ENCODE measurements at places on chromosomes 5 and 9.

DNA sequence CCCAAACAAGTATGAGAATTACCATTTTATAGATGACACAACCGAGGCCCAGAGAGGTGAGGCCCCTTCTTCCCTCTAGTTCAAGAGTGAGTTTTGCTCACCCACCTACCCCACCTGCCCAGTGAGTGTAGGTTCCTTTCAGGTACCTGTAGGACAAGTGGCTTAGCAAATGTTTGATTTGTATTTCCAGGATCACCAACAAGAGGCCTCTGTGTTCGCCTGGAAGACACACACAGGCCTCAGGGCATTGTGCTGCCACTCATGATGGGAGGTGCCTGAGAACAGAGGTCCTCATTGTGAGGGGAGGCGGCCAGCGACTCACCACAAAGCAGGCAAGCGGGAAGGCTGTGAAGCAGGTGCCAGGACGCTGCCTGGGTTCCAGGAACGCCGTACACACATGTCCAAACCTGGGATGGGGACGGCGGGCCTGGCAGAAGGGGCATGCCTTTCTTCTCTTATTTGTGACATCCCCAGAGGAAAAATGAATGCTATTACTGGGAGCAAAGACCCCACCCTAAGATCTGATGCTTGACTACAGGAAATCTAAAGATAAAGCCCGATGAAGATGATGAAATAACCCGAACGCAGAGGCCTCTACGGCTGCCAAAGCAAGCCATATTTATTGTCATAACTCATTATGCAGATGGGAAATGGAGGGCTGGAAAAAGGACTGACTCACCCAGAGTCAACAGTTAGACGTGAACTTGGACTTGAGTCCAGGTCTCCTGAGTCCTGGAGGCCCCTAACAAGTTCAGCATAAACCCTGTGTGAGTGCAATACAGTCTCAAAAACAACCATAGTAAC is 60.2 kb upstream of the SLC25A51 start:
- DNase-seq, result peak; percentile 98

- peak; percentile 60 for DNase-seq
These were observed 59.6 kb upstream of the SLC27A6 start for GRCh38 chr5:128905568-128906110.

DNA sequence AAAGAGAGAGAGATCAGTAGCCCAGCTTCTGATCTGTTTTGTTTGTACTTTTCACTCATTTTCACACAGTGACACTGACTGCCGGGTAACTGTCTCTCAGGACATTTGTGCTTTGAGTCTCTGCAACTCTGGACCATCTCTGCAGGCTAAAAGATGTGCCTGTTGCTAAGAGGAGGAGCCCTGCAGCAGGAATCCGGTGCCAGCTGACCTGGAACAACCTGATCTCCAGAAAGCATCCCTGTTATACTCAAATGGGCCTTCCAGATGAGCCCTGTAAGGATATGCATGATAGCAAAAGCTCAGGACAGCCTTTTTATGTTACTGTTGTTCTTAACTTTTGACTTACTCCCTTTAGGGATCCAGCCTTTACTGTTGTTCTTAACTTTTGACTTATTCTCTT is 170.7 kb upstream of the RASEF start:
- DNase-seq, result no peak

- no peak for DNase-seq
These were observed 31.2 kb upstream of the LAMC3 start for GRCh38 chr9:130977811-130978221.

GRCh38 chr5:39015743-39016586 is 58.2 kb downstream of the RICTOR start:
- DNase-seq, result peak; percentile 81

DNA sequence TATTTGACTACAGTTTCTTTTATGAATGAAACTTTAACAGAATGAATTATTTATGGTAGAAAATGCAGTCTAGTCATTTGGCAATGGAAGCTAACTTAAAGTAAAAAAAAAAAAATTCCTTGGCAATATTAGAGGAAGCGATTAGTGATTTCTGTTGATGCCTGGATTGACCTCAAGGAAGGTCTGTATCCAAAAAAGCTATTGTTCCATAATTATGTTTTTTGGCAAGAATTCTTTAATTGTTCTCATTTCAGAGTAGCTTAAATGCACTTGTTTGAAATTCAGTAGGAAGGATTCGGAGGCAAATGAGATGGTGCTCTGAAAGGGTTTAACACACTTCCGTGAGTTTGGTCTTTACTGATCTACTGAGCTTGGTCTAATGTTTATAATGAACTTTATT is 61.8 kb downstream of the ITGA1 start:
- DNase-seq, result no peak

DNA sequence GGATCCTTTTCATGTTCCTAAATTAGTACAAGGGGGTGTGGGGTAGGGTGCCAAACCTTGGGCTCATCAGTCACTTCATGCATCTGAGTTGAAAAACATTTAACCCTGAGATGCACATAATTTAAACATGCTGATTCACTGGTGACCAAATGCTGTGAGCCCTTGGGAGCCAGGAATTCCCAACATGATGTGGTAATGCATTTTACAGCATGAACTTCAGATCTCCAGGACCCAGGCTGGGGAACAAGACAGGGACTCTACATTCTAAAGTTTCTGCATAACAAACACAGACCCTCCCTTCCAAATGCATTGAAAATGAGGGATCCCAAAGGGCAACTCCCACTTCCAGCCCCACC is 322.2 kb downstream of the NDUFS4 start:
- peak; percentile 23 for DNase-seq

- DNase-seq, result peak; percentile 61
These were observed 69.7 kb downstream of the ARHGAP26 start for GRCh38 chr5:142839711-142840346.

DNA sequence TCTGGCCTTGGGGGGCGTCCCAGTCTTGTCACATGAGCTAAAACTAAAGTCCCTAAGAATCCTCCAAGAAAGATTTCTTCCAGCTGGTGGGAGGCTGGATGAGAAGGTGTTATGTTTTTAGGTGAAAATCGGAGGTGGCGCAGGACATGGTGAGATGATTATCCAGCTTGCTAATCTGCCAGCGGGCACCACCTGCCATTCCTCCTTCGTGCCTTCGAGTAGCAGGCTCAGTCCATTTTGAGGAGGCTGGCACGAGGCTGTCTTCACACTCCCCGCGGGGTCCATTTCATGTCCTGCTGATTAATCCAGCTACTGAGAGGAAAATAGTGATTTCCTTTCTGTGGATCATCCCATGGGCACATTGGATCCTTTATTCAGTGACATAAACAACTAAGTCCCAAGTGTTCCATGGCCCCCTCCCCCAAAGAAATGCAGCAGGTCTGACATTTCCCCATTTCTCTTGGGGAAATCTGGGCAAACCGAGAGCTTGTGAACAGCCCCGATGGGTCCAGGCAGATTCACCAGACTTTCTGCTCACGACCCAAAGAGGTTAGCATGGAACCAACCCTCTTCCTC is 38.2 kb upstream of the EXOC3 start:
- DNase-seq, result no peak
